Suppressor macrophage treated with lipopolysaccharide for 1 hour (primary cell): ENCODE measurements at places on chromosomes 16 and 17.

- peak; percentile 49 for DNase-seq
Measured at GRCh38 chr17:19590451-19590850, 56.8 kb downstream of the SLC47A1 start.

DNA sequence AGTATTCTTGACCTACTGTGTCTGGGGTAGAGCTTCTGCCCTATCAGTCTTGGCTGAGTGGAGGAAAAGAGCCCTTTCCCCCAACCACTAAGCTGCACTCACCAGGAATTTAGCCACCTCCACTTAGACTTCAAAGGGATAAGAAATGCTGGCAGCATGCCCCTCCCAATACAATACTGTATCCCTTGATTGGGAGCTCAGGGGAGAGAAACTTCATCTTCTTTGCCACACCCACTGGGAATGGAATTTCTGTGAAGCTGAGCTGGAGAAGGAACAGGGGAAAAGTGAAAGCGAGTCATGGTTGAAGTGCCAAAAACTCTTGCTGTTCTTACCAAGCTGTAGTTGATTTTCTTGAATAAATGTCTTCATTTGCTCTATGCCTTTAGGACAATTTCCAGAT lies 68.8 kb downstream of the CEP112 start:
- DNase-seq, result no peak

DNA sequence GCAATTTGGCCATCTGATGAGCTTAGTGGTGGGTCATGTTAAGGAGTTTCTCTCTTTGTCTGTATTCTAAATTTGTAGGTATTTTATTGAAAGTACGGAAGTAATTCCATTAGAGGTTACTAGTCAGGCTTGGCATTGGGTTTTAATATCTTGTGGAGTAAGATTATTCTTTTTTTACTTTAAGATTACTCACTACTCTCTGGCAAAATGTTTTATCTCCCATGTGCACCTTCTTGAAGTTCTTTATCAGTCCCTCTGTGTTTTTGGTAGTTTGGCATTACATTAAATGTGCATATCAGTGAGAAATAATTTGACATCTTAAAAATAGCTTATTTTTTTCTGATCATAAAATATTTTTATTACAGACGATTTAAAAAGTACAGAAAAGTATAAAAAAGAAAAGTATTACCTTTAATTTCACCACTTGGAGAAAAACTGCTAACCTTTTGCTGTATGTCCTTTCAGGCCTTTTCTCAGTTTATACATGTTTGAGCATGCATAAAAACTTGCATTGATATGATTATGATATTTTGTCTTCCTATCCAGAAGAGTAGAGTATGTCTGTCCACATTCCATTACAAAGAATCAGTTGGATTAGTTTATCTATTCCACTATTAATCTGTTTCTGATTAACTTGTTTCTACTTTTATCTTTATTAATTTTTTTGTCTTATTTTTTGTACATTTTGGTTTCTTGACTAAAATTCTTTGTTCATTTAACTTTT lies 198.3 kb downstream of the SPECC1 start:
- DNase-seq, result no peak

GRCh38 chr17:75816693-75817092 lies 27.5 kb downstream of the UNC13D start:
- no peak for DNase-seq

DNA sequence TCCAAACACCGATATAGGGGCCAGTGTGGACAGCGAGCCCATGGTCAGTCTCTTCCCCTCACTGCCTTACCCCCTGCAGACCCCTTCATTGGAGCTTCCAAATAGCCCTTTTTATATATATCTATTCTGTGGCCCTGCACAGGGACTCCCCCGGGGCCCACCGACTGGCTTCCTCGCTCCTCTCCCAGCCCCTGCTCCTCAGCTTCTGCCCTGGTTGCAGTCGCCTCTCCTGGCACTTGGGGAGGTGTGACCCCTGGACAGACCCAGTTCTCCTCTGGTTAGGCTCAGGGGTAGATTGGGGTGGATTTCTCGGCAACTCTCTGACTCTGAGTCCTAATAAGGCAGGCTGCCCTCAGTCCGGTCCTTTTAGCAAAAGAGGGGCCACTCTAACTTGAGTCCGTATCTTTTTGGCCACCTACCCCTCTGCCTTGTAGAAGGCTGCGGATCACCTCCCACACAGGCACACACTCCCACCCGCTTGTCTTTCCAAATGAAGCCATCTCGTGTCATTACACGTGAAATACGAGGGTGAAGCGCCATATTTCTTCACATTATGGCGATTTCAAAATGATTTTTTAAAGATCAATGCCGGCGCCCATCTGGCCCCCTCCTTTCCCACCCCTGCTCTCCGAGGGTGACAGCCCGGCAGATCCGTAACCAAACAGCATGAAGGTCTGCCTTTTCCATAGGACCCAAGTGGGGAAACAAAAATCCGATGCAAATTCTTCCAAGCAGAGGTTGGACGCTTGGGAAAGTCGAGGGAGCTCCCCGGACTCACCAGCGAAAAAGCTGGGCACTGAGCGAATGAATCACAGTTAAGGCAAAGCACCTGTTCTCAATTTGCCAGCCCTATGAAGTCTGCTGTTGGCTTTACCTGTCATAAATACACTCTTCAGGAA lies 1.7 kb upstream of the HOXB9 start:
- no peak for DNase-seq

GRCh38 chr17:4626734-4627256 lies 14.7 kb downstream of the ALOX15 start:
- no peak for DNase-seq

- no peak for DNase-seq
Measured at GRCh38 chr16:78996790-78997189, 603.7 kb downstream of the MAF start.

GRCh38 chr17:83007504-83008185 lies 71.8 kb upstream of the METRNL start:
- no peak for DNase-seq

- DNase-seq, result no peak
Measured at GRCh38 chr16:88864521-88864920, 1.9 kb downstream of the PABPN1L start.

DNA sequence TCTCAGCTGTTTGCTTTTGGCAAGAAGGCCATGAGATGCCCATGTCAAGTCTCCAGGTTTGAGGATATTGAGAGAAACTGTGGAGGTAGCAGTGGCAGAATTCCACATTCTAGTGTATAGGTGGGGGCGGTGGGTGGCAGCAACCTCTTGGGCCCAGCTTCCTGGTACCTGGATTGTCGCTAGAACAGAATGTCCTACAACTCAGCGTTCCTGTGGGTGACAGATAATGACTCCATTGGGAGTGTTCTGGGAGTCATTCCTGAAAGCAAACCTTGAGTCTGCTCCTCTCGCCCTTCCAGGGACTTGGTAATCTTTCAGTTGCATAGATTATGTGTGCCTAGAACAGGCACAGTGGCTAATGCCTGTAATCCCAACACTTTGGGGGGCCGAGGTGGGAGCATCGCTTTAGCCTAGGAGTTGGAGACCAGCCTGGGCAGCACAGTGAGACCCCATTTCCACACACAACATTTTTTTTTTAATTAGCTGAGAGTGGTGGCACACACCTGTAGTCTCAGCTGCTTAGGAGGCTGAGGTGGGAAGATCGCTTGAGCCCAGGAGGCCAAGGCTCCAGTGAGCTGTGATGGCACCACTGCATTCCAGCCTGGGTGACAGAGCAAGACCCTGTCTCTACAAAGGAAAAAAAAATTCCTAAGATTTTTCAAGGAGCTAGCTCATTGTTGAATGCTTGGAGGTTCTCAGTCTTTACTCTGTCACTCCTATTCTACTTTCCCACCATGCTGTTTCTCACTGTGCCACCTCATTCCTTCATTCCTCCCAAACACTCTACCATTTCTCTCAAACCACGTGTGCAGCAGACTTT lies 37.9 kb upstream of the METTL16 start:
- no peak for DNase-seq

GRCh38 chr17:50931144-50931908 lies 65.2 kb upstream of the TOB1 start:
- DNase-seq, result peak; percentile 50

GRCh38 chr16:21179126-21179982 lies 20.9 kb downstream of the LDAF1 start:
- no peak for DNase-seq

DNA sequence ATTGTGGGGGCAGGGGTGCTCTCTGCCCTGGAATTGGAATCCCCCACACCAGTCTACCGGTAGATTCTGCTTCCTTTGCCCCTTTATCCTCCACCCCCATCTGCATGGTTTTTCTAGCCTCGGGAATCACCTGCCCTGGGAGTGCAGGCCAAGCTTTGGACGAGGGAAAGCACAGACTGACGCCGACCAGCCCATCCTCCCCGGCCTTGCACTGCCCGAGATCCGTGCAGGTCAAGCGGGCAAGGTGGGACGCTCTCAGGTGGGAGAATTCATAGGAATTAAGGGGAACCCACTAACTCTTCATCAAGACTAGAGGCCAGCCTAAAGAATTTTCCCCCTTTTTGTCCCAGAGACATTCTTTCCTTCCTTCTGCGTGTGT lies 9.9 kb upstream of the HOXB13 start:
- DNase-seq, result no peak

GRCh38 chr16:12163970-12164369 lies 187.4 kb downstream of the SNX29 start:
- no peak for DNase-seq

GRCh38 chr16:21001262-21001661 lies 100.7 kb downstream of the LYRM1 start:
- peak; percentile 64 for DNase-seq

DNA sequence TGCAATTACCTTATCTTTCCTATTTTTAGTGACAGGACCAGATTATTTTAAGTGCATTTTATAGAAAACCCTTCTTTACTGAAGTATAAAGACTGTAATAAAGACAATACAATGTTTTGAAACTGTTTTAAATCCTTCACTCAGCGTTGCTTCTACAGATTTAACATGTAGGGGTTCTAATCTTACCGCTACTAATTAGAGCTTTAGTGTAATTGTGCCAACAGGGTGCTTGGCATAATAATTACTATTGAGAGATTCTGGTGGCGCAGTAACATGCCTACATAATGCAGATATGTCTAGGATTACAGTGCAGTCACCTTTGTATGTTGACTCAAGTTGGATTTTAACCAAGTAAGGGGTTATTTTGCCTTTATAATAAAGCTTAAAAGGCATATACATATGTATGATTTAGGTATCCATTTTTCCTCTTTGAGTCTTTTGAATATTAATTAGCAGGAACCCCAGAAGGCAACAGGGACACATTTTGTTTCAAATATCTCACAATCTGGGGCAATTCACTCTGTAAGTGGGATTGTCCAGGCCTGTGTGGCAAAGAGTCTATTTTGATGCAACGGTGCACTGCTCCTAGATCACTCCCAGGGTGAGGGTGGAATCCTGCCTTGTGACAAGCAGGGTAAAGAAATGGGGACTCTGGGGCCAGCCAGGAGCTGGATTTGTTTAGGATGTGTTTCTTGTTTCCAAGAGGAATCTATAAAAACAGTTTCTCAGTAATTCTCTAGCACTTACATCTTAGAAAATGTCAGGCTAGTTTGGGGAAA lies 604.7 kb upstream of the SALL1 start:
- no peak for DNase-seq

GRCh38 chr16:56268799-56269198 lies 77.5 kb downstream of the GNAO1 start:
- no peak for DNase-seq

DNA sequence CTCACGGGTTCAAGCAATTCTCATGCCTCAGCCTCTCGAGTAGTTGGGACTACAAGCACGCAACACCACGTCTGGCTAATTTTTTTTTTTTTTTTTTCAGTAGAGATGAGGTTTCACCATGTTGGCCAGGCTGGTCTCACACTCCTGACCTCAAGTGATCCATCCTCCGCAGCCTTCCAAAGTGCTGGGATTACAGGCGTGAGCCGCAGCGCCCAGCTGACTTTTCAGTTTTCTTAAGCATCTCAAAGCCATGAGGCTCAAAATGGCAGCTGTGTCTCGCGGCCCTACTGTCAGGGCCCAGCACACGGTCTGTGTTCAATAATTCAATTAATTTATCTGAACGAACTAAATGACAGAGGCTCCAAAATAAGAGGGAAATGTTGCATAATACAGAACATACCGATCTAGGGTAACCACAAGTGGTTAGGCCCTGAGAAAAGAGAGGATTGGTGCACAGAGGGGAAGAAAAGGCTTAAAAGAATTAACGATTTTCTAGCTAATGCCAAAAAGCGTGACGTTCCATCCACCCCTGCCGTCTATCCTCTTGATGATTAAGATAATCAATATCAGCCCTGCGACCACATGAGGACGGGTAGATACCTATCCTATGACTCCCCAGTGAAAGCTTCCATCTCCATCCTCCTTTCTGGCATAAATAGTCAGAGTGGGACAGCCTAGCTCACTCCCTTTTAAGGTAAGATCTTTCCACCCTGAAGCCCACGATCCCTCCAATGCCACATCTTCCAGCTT lies 136.9 kb downstream of the SLC39A11 start:
- DNase-seq, result no peak

GRCh38 chr17:33730131-33730530 lies 437.0 kb upstream of the ASIC2 start:
- DNase-seq, result no peak

GRCh38 chr17:78020717-78021108 lies 62.2 kb downstream of the TNRC6C start:
- DNase-seq, result no peak

DNA sequence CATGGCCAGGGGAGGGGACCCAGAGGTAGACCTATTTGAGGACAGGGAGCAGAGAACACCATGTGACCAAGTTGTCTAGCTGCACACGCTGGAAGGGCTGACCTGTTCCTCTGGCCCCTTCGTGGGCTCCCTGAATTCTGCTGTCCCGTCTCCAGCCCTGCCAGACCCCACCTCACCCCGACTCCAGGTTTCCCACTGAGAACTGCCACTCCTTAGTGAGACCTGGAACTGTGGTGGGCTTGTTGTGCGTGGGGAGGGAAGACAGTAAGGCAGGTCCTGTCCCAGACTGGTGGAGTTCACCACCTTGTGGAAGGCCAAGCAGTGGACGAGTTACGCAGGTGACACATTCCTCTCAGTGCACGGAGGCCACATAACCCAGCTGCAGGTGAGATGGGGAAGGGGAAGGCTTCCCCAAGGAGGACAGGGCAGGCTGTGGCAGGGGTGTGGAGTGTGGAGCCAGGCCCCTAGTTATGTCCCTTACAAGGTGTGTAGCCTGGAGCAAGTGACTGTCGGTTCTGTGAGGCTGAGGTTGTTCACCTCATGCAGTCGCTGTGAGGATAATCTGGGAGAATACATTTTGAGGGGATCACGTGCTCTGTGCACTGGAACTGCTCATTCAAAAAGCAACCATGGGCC lies 54.7 kb downstream of the USP22 start:
- DNase-seq, result no peak

GRCh38 chr17:44361292-44362260 lies 2.1 kb downstream of the FAM171A2 start:
- DNase-seq, result no peak

DNA sequence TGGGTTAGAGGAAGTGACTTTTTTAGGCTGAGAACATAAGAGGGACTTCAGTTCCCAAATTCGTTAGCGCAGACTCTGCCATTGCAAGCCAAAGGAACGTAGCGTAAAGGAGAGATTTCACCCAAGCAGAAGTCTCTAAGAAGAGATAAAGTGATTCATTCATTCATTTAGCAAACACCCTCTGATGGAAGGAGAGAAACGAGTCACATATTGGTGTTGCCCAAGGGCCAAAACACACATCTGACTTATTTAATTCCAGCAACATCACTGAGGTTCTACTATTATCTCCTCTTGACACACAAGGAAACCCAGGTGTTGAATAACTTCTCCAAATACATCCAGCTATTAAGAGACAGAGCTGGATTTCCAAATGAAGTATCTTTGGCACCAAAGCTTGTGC lies 85.7 kb upstream of the CACNG3 start:
- no peak for DNase-seq
